ENCODE measurements at places on chromosomes 4 and X. TPM values are rescaled to one million over a fixed set of nuclear protein-coding genes. Genes with fewer than 3 reads are reported as not detected.

Gene CLIC2
- 3.4 TPM for total RNA-seq

Gene CLDN22
- not detected for total RNA-seq

Gene TLR7
- 0.98 TPM for total RNA-seq

Gene SMPX
- not detected for total RNA-seq

Gene SCRG1
- total RNA-seq, result 3.0 TPM

Gene ARR3
- total RNA-seq, result not detected

Gene RBBP7
- total RNA-seq, result 63.2 TPM

Gene LDOC1
- 6.9 TPM for total RNA-seq

Gene GABRA4
- 22.4 TPM for total RNA-seq

Gene HSFX4
- not detected for total RNA-seq

Gene SPANXC
- total RNA-seq, result not detected
